ENCODE measurements at places on chromosomes 4 and X.

DNA sequence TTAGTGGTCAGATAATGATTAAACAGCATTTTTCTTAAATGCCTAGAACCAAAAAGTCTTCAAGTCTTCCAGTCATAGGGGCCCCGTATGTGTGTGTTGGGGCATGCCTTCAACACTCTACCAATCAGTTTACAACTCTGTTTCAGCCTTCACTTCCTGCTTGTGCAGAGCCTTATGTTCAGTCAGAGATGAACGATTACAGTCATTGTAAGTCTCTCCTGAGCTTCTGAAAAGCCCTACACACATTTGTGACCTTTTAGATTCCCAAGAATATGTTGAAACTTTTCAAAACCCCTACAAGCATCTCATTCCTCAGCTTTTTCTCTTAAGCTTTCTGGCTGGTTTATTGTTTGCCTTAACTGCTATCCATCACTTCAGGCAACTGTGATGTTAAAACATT lies 591.2 kb downstream of the ZNF674 start:
- DNase-seq: no peak

DNA sequence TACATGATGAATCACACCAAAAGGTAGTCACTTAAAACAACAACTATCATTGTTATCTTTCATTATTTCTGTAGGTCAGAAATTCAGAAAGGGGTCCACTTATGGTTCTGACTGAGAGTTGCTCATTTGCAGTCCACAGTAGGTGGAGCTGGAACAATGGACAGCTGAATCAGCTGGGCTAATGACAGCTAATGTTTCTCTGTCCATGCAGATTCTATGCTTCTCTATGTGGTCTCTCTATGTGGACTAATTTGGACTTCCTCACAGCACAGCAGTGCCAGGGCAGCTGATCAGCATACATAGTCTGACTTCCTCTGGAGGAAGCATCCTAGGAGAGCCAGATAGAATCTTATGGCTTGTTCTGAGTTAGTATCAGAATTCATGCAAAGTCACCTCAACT lies 131.7 kb upstream of the INTU start:
- no peak for DNase-seq

DNA sequence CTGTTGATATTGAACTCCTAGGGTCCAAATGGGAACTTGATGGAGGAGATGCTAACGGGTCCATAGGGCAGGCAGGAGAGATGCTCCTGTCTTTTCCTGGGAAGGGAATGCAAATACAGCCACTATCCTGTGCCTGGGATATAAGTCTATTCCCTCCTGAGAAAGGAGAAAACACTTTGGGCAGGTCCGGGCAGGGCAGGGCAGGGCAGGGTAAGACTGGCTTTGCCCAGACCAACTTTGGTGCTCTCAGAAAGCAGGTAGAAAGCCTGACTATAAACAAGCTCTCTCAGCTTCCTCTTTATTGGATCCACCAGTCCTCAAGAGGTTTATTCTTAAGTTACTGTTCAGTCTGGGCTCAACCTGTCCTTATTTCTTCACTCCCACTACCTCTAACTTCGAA lies 232.3 kb downstream of the PTTG2 start:
- DNase-seq: no peak

GRCh38 chr4:61531188-61531587 lies 331.1 kb downstream of the ADGRL3 start:
- no peak for DNase-seq

DNA sequence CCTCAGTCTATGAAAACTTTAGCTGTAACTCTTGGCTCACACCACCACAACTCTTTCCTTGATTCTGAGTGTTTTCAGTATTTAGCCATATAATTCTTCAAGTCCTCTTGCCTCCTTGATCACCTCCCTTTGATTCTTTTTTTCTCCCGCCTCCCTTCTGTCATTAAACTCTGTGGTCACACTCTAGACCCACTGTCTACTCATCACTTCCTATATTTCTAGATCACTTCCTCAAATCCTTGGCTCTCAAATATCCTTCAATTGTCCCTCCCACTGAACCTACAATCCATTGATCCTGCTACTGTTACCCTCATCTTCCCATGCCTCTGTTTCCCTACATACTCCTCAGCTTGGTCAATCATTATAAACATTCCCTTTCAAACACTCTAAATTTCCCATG lies 12.4 kb upstream of the CXXC4 start:
- no peak for DNase-seq

DNA sequence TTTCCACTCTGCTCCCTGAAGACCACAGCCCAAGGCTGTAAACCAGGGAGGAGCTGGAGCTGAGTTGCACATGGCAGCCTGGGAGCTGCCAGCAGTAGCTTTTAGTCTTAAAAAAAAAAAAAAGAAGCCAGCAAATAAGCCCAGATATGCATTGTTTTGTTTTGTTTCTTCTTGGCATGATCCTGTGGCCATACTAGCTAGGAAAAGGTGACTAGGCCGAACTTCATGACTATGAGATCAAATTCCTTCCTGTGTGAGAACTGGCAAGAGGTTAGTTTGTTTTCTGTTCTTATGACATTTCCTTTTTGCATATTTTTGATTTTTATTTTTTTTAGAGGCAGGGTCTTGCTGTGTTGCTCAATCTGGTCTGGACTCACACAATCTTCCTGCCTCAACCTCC lies 323.3 kb downstream of the DCTD start:
- DNase-seq: no peak

GRCh38 chr4:164815711-164816110 lies 61.3 kb upstream of the APELA start:
- no peak for DNase-seq

DNA sequence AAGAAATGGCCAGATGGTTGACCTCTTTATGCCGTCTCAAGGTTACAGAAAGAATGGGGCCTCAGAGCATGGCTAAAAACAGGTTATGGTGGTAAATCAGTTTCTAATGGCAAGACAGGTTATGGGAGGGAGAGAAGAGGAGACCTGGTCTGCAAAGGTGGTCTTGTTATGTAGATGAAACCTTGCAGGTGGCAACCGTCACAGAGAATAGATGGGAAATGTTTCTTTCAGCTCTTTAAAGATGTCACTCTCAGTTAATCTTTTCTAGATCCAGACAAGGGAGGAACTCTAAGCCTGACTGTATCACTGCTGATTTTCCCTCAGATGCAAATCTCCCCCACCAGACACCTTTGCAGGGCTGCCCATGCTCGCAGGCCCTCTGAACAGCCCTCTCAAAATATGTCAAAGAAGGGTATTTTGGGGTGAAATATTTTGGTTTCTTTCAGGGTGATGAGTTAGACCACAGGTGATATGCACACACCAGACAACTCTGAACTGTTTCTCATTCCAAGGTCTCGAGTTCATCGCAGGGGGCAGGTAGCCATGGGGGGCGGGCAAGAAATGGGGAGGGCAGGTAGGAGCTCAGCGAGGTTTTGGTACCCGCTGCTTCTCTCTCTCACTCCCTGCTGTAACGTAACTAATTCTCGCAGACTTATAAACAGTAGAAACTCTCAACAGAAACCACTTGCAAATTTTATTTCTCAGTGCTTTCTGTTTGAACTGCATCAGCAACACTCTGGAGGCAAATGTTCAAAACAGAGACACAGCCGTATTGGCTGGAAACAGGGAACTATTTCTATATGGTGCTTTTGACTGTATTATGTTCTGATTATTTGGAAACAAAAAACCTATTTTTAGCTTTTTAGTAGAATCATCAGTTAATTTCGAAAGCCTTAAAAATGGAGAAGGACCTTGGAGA lies 32.4 kb downstream of the CASP3 start:
- DNase-seq: peak; percentile 6

DNA sequence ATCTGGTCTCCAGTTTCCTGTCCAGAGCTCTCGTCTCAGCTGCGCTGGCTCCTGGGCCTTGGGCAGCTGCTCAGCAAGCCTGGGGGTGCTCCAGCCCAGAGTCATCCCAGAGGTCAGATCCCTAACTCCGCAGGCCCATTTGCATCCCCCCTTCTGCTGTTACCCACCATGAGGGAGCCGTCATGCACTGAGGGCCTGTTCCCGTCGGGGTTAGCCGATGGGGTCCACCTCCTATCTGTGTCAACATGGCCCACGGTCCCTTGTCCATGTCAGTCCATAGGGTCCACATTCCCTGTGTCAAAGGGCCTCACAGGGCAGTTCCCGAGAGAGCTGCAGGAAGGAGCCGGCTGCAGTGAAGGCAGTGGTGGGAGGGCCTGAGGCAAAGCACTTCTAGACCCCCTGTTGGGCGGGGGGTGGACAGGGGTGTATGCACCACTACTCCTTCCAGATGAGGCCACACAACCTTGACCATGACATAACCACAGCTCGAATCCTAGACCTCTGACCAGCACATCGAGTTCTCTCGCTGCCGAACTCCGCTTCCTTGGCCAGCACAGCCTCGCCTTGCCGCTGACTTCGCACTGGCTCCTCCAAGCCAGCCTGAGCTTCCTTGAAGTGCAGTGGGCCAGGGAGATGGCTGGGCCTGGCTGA lies 24.9 kb downstream of the WDR1 start:
- DNase-seq: no peak

DNA sequence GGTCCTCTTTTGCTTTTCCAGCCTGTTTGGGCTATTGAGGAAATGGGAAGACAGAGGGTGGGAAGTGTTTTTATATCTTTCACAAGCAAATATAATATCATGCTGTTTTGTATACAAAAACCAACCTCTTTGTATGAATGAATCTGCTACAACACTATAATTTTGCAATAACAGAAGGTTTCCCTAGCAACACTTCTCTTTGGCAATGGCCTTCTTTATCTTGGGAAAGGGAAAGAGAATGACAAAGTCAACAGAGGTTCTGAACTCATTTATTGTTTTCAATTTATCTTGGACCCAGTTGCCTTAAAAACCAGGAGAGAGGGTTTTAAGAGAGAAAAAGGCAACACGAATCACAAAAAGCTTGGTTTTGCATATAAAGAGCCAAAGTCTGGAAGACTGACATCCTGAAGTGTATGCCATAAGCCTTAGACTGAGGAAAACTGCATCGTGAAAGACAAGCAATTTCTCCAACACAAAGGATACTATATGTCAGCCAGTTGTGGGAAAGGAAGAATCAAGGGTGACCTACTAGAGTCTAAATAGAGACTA lies 121.8 kb upstream of the FAM241A start:
- no peak for DNase-seq

DNA sequence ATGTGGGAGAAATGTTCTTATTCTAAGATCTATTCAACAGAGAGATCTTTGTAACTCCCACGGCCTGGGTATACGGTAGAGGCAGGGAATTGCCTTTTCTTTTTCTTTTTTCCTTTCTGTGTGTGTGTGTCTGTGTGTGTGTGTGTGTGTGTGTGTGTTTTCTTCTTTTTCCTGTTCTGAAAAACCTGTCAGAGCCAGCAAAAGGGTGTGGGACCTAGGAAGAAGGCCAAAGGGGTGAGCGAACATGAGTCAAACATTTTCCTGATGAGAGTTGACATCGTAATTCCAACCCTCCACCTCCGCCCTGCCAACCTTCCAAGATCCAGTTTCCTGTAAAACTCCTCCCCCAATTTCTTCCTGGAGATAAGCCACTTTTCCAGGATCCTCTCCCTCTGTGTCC lies 2.8 kb upstream of the CHIC2 start:
- no peak for DNase-seq

DNA sequence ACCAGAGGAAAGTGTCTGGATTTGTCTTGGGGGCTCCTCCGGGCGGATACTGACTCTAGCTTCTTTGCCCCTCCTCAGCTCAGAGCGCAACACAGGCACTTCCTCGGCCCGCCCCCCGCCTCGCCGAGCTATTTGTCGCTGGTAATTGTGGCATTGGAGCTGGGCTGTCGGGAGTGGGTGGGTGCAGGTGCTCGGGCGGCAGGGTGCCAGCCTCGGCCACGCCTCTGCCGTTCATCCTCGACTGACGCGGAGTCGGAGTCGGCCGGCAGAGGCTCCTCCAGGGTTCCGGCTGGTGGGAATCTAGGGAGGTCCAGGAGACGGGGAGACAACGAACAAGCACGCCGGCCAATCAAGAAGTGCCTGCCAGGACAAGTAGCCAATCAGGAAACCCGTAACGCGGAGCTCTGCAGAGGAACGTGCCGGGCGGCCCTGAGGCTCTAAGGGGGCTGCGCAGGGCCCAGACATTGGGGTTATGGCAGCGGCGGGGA lies 3.9 kb upstream of the SYN1 start:
- DNase-seq: peak; percentile 15

DNA sequence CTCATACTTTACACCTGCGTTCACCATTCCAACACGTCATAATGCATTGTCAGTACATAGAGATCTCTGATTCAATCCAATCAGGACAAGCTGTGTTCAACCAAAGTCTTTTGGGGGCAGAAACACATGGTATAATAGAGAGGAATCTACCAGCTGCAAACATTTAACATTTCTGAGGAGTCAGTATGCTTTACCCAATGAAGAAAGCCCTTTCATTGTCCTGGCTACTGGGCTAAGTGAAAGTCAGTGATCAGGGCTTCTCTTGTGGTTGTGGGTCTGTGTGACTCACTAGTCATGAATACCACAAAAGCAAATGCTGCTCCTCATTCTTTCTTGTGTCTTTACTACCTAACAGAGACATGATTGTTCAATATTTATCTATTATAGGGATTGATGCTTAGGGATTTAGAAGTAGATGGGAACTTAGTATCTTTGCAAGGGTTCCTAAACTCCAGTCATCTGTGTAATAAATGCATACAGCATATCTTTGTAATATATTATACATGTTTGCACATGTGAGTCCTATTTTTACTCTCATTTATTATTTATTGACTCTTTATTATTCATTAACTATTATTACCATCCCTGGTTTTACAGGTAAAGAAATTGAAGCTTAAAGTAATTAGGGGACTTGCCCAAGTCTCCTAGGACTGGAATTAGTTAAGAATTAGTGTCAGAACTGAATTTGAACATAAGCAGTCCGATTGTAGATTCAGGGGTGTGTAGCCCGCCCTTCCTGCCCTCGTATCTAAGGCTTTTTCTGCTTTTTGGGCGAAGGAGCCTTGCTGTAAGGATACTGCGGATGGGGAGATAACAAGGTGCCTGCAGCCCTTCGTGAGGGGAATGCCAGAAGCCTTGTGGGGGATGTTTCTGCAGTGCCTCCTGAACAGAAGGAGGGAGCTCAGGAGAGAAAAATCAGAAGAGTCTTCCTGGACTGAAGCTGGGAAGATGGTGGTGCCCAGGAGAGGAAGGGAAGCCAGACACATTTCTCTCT lies 353.1 kb upstream of the BOD1L1 start:
- no peak for DNase-seq

- no peak for DNase-seq
Measured at GRCh38 chr4:47209833-47210232, 178.5 kb downstream of the GABRB1 start.

- no peak for DNase-seq
Measured at GRCh38 chr4:89619206-89619962, 217.6 kb downstream of the SNCA start.

GRCh38 chr4:177204126-177204525 lies 105.5 kb upstream of the NEIL3 start:
- no peak for DNase-seq

GRCh38 chrX:46991664-46992063 lies 79.4 kb downstream of the JADE3 start:
- no peak for DNase-seq

DNA sequence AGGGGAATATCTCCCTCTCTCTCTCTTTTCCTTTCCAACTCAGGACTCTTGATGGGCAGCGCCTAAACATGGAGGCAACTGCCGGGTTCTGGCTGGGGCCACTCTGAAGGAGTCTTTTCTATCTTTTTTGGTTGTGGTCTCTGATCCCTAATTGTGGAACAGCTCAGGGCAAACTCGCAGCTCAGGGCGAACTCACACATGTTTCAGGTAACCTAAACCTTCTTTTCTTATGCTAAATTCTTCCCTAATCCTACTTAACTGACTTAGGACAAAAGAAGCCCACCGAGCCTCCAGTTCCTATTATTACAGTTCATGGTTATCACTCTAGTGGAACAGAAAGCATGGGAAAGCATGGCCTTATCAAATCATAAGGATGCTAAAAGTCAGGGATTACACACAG lies 21.3 kb downstream of the ETDA start:
- no peak for DNase-seq
